Left ventricle myocardium superior (tissue), 1 donor: ENCODE measurements at places on chromosomes 12 and 14.

DNA sequence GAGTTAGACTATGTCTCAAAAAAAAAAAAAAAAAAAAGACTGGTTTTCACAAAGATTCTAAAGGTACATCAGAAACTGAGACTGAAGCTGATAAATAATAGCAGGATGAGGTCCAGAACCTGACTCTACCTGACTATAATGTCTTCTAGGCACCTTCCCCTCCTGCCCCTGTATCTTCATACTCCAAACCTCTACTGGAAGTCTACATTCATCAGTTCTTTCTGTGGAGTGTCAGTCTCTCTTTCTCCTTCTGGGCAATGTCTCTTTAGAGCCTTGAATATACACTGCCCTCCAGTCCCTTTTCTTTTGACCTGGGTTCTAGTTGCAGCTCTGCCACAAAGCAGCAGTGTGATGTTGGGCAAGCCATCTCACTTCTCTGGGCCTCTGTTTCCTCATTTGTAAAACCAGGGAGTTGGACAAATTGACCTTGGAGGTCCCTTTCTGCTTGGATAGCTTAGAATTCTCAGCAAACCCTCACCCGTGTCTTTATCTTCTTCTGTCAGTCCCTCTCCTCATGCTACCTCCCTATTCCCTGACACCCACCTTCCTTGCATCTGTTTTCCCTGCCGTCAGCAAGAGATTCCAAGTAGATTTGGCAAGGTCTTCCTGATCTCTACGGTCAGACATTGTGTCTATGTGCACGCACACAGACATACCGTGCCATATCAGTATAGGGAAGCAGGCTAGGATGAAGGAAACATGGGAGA, 4.3 kb downstream of the NFE2 start:
- no peak for DNase-seq

DNA sequence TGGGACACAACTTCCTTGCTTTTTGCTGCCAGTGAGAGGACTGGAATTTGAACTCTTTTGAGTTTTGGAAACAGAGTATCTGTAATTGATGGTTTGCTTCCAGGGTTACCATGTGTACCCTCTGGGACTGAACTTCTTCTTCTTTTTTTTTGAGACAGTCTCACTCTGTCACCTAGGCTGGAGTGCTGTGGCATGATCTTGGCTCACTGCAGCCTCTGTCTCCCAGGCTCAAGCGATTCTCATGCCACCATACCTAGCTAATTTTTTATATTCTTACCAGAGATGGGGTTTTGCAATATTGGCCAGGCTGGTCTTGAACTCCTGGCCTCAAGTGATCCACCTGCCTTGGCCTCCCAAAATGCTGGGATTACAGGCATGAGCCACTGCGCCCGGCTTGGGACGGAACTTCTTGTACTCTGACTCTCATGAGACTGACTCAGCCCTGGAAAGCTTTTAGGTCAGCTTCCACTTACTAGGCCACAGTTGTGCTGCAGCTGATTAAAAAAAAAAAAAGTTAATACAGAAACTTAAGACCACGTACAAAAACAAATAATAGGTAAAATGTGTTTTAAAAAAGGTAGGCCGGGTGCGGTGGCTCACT, 15.8 kb downstream of the SEL1L start:
- peak; percentile 65 for DNase-seq

GRCh38 chr12:6605421-6606330, 1.5 kb downstream of the CHD4 start:
- DNase-seq = no peak

DNA sequence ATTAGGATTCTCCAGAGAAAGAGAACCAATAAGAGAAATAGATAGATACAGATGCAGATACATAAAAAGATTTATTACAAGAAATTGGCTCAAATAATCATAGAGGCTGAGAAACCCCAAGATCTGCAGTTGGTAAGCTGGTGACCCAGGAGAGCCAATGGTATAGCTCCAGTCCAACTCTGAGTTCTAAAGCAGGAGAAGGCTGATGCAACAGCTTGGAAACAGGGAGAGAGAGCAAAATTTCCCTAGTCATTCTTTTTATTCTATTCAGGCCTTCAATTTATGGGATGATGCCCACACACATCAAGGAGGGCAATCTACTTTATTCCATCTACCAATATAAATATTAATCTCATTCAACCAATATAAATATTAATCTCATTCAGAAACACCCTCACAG, 218.2 kb downstream of the PRKD1 start:
- DNase-seq = no peak

- no peak for DNase-seq
Observed at GRCh38 chr12:76688631-76689030, 75.3 kb upstream of the ZDHHC17 start.

GRCh38 chr12:116647813-116648212, 88.6 kb downstream of the MAP1LC3B2 start:
- no peak for DNase-seq

DNA sequence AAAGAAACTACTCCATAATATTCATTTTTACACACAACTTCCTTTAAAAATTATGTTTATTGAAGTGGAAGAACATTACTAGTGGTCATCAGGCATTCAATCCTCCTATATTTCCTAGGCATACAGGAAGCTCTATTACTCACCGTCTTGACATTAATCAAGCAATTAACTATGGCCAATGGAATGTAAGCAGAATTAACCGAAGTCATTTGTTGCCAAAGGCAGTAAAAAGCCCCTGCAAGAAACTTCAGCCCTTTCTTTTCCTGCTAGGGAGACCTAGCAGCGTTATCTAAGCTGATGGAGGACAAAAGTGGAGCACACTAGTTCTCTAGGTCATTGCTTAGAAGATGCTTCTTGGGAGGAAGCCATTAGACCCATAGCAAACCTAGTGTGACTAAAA, 399.6 kb downstream of the KCNH5 start:
- DNase-seq = no peak

DNA sequence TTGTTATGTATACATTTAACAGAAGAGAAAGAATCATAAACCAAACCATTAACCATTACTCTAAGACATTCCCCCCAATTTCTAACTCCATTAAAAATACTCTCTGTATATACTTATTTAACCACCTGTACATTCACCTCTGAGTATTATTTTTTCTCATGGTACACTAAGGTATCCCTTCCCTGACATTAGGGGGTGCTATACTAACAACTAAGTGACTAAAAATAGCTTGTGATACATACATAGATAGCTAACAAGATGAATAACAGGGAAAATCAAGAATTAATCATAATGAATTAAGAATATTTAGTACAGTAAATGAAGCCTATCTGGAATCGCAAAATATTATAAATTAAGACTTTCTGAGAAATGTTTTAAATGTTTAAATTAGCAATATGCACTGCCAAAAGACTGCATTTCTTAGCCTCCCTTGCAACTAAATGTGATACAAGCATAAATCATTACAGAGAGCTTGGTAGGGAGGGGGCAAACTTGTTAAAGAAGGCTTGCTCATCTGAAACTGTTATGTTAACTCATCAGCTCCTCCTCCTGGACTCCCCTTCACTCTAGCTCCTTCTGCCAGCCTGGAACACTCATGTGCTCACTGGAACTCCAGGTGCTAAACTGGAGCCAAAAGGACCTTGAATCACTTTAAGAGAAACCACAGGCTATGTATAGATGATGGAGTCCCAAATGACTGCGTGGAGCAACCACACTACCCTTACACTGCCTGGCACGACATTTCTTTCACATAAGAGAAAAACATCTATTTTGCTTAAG, 14.9 kb downstream of the C2CD5 start:
- no peak for DNase-seq

- DNase-seq = no peak
Observed at GRCh38 chr12:123446333-123446713, 9.8 kb upstream of the RILPL2 start.

DNA sequence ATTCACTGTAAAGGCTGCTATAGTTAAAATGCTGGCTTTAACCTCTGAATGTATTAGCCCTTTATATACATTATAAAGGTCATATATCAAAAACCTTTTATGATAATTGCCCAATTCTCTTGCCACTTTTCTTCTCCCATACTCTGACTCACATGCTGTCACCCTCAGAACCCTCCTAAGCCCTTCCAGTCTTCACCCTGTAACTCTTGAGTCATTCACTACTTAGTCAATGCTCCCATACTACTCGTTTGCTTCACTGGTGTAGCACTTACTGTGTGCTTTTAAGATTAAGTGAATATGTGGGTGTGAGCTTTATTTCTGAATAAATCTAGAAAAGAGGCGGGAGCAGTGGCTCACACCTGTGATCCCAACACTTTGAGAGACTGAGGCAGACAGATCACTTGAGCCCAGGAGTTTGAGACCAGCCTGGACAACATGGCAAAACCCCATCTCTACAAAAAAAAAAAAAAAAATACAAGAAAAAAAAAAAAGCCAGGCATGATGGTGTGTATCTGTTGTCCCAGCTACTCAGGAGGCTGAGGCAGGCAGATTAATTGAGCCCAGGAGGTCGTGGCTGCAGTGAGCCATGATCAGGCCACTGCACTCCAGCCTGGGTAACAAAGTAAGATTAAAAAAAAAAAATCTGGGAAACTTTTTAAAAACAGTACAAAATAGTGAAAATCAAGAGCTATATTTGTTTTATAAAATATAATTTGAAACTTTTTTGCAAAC, 37.6 kb downstream of the SPATA7 start:
- no peak for DNase-seq
